ENCODE measurements at places on chromosomes 12 and 14. TPM values are rescaled to one million over a fixed set of nuclear protein-coding genes. Genes with fewer than 3 reads are reported as not detected.

Gene MYH6
- total RNA-seq = not detected

Gene SOX5
- 0.80 TPM for total RNA-seq

Gene PA2G4
- 86.4 TPM for total RNA-seq

GRCh38 chr12:58877243-58877743 is 43.0 kb downstream of the LRIG3 start:
- DNase-seq = no peak

- no peak for DNase-seq
Measured at GRCh38 chr12:68888243-68888642, 44.7 kb downstream of the CPM start.

GRCh38 chr14:74089251-74090020 is 4.7 kb downstream of the LIN52 start:
- DNase-seq = peak; percentile 13

DNA sequence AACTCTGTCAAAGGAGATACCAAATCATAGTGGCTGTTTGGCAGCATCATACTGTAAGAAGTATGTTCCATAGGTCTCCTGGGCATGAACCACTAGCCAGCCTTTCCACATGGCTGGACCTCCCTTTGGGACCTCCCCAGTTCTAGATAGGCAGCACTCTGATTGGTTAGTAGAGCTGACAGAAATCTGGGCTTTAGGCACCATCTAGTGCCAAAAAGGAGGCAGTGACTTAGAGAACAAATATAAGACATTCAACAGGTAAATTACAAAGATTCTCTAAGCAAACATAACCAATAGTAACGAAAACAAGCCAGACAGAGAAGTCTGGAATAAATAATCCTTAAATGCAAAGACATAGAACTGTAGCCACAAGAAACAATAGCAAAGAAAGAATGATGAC is 148.0 kb upstream of the PDE3A start:
- no peak for DNase-seq

DNA sequence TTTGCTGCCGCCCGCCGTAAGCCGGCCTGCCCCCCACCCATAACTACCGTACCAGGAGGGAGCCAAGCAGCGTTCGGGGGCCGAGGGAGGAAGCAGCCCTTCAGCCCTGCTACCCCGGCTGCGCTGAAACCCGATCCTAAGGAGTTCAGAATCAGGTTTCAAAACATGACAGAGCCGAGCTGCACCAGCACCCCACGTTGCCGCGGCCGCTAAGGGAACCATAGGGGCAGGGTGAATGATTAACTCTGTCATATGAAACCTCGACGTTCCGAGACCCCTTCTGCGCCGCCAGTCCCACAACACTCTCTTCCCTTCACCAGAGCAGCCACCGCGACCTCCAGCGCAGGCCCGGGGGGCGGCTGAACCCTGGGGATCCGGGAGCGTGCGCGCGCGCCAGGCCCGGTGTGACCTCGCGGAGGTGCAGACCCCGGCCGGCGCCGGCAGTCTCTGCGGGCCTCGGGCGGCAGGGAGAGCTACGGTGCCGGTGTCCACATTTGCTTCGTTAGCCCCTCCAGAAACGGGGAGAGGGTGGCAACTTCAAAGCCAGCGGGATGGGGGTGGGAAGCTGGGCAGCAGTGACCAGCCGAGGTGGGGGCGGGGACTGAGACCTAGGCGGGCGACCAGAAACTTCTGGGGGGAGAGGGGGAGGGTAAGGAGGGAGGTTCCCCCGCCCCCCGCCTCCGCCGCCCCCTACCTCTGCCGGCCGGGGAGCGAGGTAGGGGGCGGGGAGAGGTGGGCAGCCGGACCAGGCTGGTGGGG is 1.6 kb downstream of the SIX4 start:
- DNase-seq = peak; percentile 43
